NAMALWA (cell line): ENCODE measurements at places on chromosomes 4 and X.

GRCh38 chrX:154890990-154891639, 5.0 kb downstream of the F8A1 start:
- no peak for DNase-seq

GRCh38 chr4:73252001-73252400, 6.6 kb downstream of the ANKRD17 start:
- no peak for DNase-seq

DNA sequence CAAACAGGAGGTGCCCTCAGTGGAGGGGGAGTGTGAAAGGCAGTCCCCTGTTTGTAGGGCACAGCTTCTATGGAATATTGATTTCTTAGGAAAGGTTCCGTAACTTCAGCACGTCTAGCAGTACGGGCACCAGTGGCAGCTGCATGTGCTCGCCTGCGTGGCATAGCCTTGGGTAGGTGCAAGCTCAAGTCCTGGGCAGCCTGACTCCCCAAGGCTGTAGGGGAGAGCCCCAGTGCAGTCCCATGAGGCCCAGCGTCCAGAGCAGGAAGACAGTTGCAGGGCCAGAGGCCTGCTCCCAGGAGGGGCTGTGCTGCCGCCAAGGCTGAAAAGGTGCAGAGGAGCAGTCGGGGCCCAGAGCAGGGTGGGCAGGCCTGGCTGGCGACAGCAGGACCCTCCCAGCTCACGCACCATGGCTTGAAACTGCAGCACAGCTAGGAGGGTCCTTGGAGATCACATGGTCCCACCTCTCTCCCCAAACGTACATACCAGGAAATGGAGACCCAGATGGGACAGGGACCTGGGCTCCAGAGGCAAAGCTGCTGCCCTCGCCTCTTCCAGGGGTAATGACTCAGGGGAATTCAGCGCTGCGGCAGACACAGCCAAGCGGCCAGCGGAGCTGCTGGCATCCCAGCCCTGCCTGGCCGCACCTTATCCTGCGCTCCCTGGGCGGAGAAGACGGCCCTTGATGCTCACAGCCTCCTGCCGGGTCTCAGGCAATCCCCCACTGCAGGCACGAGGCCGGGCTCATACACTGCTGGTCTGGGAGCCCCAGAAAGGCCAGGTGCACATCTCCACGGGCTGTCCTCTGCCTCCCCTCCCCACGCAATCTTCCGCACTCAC, 6.0 kb upstream of the DUSP9 start:
- DNase-seq: no peak

DNA sequence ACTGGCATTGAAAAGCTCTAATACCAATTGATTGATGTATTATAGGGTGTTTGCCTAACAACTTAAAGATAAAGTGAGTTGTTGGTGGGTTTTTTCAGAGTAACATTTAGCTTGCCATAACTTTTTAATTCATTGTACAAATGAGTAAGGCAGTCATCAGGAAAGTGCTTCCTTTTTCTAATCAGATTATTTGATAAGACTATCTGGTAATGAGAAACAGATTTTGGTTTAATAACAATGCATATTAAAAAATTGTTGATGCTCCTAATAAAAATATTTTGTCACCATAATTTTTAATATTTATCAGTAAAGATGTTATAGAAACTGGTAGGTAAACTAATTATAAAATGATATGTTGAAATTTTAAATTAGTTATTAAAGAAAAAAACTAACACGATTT, 51.3 kb downstream of the BLTP1 start:
- DNase-seq: no peak

- peak; percentile 46 for DNase-seq
These were observed 5.8 kb downstream of the LAS1L start for GRCh38 chrX:65528705-65529340.

DNA sequence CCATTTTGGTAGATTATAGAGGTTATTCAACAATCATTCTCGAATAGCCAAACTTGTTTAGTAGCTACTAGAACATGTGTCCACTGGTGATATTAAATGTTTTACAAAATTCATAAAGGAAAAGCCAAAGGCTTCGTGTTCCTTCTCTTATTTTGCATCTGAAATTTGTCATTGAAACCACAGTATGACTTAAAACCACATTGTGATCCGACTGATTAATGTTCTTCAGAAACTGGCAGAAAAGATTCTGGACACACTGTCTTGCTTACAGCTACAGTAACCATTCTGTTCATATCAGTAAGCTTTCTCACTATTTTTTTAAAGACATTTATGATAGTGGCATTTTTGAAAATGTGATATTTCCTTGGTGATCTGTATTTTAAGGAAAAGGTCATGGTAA, 2.6 kb upstream of the SMARCA1 start:
- no peak for DNase-seq

GRCh38 chr4:99157478-99157935, 13.4 kb upstream of the ADH4 start:
- no peak for DNase-seq

GRCh38 chr4:183326853-183327252, 4.6 kb upstream of the CLDN24 start:
- DNase-seq: no peak

- DNase-seq: no peak
These were observed 121.3 kb downstream of the GPR143 start for GRCh38 chrX:9644335-9644734.

DNA sequence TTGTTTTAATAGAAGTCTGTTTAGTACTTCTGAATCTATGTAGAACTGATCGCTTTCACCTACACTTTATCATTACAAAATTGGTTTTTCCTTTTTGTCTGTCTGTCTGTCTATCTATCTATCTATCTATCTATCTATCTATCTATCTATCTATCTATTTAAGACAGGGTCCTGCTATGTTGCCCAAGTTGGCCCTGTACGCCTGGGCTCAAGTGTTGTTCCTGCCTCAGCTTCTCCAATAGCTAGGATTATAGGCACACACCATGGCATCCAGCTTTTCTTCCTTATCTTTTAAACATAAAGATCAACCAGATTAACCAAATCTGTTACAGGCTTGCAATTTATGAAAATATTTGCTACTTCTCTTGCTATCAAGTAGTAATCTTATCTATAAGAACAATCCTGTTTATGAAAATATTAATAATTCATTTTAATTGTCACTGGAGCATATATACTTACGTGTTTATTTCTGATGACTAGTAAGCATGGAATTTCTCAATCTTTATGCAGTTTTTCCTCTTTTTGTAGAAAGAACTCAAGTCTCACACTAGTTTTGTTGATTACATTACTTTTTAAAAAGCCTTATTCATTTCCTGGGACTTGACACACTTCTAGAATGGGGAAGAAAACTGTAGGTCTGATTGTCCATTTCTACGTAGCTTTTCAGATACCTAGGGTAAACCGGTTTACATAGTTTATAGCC, 24.5 kb downstream of the KIAA0232 start:
- no peak for DNase-seq

- no peak for DNase-seq
These were observed 6.4 kb downstream of the SGMS2 start for GRCh38 chr4:107831140-107831539.

DNA sequence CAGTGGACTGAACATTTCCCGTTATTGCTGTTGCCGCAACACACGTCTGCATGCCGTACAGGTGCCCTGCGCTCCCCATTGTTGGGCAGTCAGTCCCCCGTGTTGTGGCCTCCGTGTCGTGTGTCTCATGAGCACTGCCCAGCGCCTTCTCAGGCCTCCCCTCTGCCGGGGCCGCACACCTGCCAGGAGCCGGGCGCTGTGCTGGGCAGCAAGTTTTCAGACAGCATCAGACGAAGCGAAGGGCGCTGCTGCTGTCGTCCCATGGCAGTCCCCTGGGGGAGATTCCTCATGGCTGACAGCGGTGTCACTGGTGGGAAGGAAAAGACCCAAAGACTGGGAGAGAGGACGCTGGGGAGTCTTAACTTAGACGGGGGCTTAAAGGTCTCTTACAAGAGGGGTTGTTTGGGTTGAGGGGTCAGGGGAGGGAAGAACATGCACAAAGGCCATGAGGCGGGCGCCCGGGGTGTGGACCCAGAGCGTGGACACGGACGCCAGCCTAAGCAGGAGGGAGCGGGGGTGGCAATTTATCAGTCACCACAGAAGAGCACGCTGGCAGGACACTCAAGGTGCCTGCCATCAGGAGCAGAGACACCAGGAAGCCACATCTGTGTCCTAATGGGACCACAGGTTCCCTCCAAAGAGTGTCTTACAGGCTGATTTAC, 47.3 kb downstream of the RGS12 start:
- DNase-seq: no peak

- peak; percentile 67 for DNase-seq
These were observed 6.4 kb downstream of the PPEF2 start for GRCh38 chr4:75895744-75896314.

GRCh38 chr4:138861135-138861534, 154.4 kb upstream of the NOCT start:
- DNase-seq: no peak

- DNase-seq: no peak
These were observed 39.3 kb upstream of the SMARCAD1 start for GRCh38 chr4:94168321-94168720.

- DNase-seq: no peak
These were observed 163.4 kb downstream of the BANK1 start for GRCh38 chr4:101953949-101954348.
